ENCODE measurements at places on chromosomes 2 and 18. TPM values are rescaled to one million over a fixed set of nuclear protein-coding genes. Genes with fewer than 3 reads are reported as not detected.

Gene HK2
- total RNA-seq, result 8.3 TPM

Gene RGPD3
- total RNA-seq, result 1.5 TPM

Gene CPO
- total RNA-seq, result 0.21 TPM

Gene CD226
- total RNA-seq, result 64.1 TPM

Gene STAMBP
- 8.8 TPM for total RNA-seq

Gene AQP12B
- not detected for total RNA-seq

Data from mononuclear cell (primary cell).